Cardiac muscle cell (in vitro differentiated cells and primary cell): ENCODE measurements at places on chromosomes 4 and X. TPM values are rescaled to one million over a fixed set of nuclear protein-coding genes. Genes with fewer than 3 reads are reported as not detected.

IQCM gene
- not detected in 2 replicates for total RNA-seq

- no peaks in the 10 kb centered on the region for H3K36me3 ChIP-seq
- no peaks in the 10 kb centered on the region for H3K27me3 ChIP-seq
- no peaks in the 10 kb centered on the region for H3K4me1 ChIP-seq
- DNase-seq: no peak
- H3K27ac ChIP-seq: no peak overlapping the region
- H3K4me3 ChIP-seq: no peak overlapping the region
Measured at GRCh38 chrX:7346021-7346420, 198.1 kb upstream of the PUDP start.

GRCh38 chr4:48372272-48372671 lies 30.9 kb downstream of the SLAIN2 start:
- no peaks in the 10 kb centered on the region for H3K36me3 ChIP-seq
- H3K27me3 ChIP-seq: no peaks in the 10 kb centered on the region
- no peaks in the 10 kb centered on the region for H3K4me1 ChIP-seq
- H3K4me3 ChIP-seq: no peak overlapping the region
- no peak overlapping the region for H3K27ac ChIP-seq
- no peak for DNase-seq

HSFX4 gene
- total RNA-seq: not detected in 2 replicates

DNA sequence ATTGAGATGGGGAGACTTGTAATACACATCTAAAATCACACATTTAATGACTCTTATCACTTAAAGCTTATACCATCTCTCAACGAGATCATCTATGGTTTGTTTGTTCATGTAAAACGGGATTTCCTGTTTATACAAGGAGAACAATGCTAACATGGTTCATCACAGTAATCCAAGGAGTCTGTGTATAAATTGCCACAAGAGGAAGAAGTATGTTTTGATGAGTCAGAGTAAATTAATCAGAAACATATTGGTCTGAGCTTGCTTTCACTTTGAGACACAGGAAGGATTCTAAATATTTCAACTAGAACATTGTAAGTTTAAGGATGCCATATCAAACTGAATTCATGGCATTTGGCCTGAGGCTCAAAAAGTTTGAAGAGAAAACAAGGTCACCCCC lies 594.1 kb downstream of the GLUD2 start:
- H3K27me3 ChIP-seq: no peaks in the 10 kb centered on the region
- no peak overlapping the region for H3K27ac ChIP-seq
- H3K4me3 ChIP-seq: no peak overlapping the region

FGB gene
- total RNA-seq: 0.48 and 1.9 TPM in 2 replicates
